ENCODE measurements at places on chromosomes 3 and 15. TPM values are rescaled to one million over a fixed set of nuclear protein-coding genes. Genes with fewer than 3 reads are reported as not detected.

CXCR6 gene
- not detected for total RNA-seq

TRPM1 gene
- total RNA-seq = not detected

SLC28A1 gene
- not detected for total RNA-seq

CCDC54 gene
- total RNA-seq = 0.54 TPM

DUOXA2 gene
- not detected for total RNA-seq

ROPN1B gene
- 0.64 TPM for total RNA-seq

MUSTN1 gene
- 0.82 TPM for total RNA-seq

CPA3 gene
- 0.54 TPM for total RNA-seq

GRCh38 chr3:59084583-59084982 is 34.8 kb upstream of the CFAP20DC start:
- DNase-seq = no peak

DNA sequence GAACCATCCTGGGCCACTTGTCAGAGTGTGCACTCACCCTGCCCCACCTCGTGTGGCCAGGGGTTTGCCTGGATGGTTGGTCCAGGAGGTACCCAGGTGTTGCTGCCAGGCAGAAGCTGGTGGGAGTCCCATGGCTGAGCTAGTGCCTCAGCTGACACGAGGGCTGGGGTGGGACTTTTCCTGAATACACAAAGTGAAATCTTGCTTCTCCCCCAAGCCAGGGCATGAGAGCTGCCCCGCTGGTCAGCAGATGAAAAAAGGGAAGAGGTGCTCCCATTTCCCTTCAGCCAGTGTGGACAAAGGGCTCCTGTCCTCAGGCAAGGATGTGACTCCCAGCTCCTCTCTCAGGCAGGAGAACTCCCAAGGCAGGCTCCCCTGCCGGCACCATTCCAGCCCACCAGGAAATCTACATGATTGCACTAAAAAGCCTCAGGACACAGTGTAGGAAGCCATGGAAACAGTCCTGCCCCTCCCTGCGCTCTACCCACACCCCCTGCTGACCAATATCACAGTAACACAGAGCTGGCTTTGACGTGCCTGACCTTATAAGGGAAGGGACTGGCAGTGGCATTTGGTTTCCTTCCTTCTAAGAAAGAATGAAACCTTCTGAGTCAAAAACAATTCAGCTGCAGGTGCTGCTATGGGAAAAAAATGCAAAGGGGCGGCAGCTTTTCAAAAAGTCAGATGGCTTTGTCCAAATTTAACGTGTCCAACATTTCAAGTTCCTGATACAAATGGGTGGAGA is 33.9 kb downstream of the MYO5C start:
- DNase-seq = peak; percentile 92

- DNase-seq = no peak
Measured at GRCh38 chr15:72141171-72142084, 23.2 kb downstream of the SENP8 start.

GRCh38 chr3:113070681-113071113 is 79.9 kb downstream of the GTPBP8 start:
- DNase-seq = no peak

- DNase-seq = no peak
Measured at GRCh38 chr3:136728918-136729317, 23.3 kb downstream of the STAG1 start.

- no peak for DNase-seq
Measured at GRCh38 chr15:39167164-39168058, 413.5 kb upstream of the THBS1 start.

GRCh38 chr15:73727330-73727976 is 25.7 kb downstream of the INSYN1 start:
- DNase-seq = no peak

GRCh38 chr3:138394156-138394555 is 40.3 kb upstream of the ESYT3 start:
- no peak for DNase-seq

DNA sequence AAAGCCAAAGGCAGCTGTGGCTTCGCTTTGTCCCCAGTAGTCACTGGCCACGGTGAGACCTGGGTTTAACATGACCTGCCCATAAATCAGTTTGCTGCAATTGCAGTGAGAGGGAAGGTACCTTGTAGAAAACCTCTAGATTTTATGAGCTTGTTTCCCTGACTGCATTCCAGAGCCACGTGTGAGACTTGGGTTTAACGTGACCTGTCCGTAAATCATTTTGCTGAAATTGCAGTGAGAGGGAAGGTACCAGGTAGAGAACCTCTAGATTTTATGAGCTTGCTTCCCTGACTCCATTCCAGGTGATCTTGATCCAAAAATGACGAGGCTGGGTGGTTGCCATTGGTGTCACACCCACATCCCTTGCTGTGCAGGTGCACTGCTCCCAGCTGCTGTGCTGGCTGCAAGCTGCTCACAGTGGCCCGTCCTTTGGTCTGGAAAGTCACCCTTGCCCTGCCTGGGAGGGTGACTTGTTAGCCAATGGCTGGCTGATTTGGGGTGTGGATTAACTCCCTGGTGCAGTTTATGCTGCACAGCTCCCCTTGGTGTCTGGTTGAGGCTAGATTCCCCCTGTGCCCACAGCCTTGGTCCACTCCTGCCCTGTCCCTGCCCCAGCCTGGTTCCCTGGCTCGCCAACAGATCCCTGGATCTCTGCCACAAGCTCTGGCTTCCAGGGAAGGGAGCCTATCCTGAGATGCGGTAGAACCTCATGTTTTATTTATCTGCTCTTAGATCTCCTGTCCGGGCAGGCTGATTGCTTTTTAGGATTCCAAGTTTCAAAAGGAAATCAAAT is 192.7 kb upstream of the CTDSPL start:
- DNase-seq = peak; percentile 48

DNA sequence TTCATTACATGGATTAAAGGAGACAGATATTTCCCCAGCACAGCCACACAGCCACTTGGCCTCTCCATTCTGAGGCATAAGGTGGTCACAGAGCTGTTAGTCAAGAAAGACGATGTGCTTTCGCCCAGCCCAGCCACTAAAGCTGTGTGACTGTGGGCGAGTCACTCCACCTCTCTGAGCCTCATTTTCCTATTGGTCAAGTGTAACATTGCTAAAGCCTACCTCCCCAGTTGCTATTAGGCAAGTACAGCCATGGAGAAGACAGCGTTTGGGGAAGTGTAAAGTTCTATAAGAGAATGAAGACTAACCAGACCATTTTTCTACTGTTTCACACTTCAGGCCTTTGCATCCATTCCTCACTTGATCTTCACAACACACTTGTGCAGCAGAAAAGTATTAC is 24.1 kb downstream of the TMEM40 start:
- no peak for DNase-seq

DNA sequence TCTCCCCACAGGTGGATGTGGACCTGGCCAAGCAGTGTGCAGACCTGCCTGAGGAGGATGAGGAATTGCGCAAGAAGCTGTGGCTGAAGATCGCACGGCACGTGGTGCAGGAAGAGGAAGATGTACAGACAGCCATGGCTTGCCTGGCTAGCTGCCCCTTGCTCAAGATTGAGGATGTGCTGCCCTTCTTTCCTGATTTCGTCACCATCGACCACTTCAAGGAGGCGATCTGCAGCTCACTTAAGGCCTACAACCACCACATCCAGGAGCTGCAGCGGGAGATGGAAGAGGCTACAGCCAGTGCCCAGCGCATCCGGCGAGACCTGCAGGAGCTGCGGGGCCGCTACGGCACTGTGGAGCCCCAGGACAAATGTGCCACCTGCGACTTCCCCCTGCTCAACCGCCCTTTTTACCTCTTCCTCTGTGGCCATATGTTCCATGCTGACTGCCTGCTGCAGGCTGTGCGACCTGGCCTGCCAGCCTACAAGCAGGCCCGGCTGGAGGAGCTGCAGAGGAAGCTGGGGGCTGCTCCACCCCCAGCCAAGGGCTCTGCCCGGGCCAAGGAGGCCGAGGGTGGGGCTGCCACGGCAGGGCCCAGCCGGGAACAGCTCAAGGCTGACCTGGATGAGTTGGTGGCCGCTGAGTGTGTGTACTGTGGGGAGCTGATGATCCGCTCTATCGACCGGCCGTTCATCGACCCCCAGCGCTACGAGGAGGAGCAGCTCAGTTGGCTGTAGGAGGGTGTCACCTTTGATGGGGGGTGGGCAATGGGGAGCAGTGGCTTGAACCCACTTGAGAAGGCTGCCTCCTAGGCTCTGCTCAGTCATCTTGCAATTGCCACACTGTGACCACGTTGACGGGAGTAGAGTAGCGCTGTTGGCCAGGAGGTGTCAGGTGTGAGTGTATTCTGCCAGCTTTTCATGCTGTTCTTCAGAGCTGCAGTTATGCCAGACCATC is 8.6 kb downstream of the VPS18 start:
- DNase-seq = peak; percentile 64

GRCh38 chr3:26558257-26558656 is 64.3 kb upstream of the LRRC3B start:
- DNase-seq = no peak

GRCh38 chr3:187025656-187026316 is 95.5 kb downstream of the ST6GAL1 start:
- no peak for DNase-seq

DNA sequence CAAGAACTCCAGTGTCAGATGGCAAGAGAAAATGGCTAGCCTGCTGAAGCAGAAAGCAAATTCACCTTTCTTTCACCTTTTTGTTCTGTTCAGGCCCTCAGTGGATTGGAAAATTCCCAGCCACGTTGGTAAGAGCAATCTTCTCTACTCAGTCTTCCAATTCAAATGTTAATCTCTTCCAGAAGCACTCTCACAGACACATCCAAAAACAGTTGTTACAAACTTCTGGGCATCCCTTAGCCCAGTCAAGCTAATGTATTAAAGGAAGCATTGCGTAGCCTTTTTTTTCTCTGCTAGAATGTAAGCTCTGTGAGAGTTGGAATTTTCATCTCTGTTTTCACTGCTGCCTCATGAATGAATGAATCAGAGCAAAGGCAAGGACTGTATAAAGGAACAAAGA is 109.2 kb upstream of the ROBO2 start:
- no peak for DNase-seq

DNA sequence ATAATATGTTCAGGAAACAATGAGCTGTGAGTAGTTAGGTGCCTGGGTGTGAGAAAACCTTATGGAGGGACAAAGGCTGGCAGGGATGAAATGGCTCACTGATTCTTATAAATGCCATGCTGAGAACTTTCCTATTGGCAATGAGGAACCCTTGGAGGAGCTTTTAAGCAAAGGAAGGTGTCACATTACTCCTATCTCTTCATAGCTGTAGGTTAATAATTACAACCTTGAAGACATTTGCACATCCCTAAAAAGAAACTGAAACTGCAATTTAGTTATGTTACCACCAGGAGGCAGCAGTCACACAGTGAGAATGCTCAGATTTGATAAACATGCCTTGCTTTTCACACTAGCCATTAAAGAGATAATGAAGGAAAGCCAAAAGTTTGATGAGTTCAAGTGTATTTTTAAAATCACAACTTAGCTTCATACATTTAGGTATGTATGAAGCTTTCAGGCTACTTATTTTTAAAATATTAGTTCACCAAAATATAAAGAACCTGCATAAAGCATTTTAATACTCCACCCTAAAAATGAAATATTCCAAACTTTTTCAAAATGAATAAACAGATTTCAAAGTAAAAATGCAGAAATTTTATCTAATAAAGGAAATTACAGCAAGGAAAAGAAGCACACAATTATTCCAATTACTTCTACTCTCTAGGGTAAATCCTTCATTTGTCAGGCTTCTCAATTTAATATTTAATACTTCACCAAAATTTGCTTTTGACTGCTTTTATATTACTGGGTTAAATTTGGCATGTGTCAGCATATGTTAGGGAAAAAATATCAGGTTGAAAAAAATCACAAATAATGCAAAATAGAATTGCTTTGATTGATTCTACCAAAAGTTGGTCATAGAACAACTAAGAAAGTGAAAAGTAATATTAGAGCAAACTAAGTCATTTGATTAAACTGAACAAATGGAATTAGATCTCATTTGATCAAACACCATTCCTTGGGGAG is 136.9 kb upstream of the SLC2A2 start:
- DNase-seq = no peak

GRCh38 chr3:30832961-30833575 is 61.4 kb downstream of the GADL1 start:
- no peak for DNase-seq

DNA sequence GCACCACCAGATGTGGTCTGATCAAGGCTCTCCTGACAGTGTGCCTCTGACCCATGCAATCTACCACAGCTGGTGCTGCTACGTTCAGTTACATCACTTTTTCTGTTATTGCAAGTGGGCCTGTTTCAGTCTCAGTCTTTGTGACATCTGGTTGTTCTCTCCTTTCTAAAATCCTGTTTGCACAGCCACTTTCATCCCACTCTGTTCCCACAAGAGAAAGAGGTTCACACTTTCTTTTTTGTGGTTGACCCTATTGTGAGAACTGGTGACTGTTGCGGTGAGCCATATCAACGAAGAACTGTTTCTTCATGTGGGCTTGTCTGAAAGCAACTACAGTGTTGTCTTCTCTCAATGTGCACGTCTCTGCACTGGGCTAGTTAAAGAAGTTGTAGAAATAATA is 342.8 kb upstream of the ARPP21 start:
- no peak for DNase-seq

DNA sequence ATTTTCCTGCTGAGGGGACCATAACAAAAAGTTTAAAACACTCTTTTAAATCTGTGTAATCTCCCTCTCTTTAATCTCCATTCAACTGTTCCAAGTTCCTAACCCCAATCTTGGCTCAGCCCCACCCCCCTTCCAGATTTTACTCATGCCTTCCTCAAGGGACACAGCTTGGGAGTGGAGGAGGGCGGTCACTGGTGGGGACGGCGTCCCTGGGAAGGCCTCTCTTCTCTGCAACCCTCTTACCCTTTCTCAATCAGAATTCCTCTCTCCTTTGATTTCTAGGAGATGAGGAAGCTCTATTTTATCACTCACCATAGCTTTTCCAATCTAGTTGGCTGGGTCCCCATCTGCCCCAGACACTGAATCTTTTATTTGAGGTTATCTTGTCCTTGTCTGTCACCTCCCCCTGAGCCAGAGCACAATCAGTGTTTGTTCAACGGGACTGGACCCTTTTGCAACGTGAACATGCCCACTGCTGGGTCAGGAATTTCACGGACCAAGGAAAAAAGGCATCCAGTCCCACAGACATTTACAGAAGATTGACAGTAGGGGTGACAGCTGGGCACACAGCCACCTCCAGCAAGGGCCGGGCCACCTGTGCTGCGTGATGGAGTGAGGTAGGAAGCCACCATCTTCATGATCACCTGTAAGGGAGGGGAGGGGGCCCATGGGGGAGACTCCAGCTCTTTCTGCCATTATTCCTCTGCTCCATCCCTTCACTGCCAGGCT is 84.0 kb upstream of the HERC1 start:
- DNase-seq = no peak

- no peak for DNase-seq
Measured at GRCh38 chr3:136984837-136985236, 27.1 kb downstream of the IL20RB start.

GRCh38 chr15:52417521-52417920 is 111.2 kb downstream of the MYO5A start:
- no peak for DNase-seq
